Retinal pigment epithelial cell (primary cell): ENCODE measurements at places on chromosomes 16 and 17.
A peak's percentile ranks its signal among the peaks of the same experiment; 100 is the strongest.

DNA sequence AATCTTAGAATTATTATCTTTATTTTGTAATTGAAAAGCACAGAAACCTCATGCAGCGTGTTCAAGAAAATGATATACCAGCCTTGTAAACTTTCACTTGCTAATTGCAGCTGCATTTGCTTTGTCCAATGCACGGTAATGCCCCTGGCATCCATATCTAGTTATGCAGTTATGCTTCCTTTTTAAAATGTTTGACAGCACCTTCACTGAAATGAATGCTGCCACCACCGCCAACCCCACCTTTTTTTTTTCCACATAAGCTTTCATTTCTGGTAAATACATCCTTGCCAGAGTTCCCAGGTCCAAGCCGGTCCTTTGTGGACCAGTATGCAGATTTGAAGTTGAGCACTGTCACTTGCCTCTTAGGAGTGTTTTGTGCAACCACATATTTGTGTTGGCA is 338.8 kb downstream of the WWOX start:
- DNase-seq: no peak

DNA sequence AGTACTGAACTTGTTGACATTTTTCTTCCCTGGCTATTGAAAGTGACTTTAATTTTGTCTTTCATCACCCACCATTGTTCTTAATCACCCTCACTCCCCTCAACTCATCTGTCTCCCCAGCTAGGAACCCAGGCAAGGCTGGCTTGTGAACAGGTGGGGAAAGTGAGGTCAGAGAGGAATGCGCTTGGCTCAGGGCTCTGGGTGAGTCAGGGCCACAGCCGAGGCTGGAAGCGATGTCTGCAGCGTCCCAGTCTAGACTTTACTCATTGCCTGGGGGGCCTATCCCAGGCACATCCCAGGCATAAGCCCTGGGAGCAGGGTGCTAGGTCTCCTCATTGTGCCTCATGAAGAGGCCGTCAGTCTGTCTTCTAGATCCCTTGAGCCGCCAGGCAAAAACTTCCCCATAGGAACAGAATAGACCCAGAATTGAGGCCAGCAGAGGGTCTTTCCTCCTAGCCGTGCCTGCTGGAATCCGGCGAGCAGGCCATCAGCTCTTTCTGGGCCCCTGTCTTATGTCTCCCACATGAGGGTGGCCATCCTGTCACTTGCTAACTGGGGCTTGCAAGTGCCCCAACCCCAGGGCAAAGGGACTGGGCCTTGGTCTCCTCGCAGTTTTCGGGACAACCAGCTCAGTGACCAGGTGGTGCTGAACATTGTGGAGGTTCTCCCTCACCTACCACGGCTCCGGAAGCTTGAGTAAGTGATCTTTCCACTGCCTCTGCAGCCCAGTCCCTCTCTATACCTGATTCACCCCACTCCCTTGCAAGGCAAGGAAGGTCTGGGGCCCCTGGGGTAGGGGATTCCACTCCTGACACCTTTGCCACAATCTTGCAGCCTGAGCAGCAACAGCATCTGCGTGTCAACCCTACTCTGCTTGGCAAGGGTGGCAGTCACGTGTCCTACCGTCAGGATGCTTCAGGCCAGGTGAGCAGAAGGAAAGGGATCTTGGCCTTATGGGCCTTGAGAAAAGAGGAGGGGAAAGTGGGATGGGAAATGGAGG is 40.1 kb downstream of the NLRC5 start:
- DNase-seq: peak; percentile 46

DNA sequence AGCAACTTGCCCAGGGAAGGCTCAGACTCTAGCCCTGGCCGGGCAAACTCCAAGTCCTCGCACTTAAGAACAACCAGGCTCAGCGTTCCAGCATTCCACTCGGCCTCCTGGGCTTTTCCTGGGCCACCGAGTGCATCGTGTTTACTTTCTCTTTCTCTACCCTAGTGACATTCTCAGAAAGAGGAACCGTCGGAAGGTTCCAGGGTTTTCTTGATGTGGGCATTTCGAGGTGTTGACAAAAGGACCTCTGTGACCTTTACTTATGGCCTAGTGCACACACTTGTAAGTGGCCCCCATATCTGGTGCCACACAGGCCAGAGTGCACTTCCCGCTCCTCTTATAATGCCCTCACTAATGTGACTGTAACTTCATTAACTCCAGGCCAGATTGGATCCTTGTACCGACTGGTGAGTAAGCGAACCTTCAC is 3.1 kb upstream of the BANP start:
- DNase-seq: no peak

DNA sequence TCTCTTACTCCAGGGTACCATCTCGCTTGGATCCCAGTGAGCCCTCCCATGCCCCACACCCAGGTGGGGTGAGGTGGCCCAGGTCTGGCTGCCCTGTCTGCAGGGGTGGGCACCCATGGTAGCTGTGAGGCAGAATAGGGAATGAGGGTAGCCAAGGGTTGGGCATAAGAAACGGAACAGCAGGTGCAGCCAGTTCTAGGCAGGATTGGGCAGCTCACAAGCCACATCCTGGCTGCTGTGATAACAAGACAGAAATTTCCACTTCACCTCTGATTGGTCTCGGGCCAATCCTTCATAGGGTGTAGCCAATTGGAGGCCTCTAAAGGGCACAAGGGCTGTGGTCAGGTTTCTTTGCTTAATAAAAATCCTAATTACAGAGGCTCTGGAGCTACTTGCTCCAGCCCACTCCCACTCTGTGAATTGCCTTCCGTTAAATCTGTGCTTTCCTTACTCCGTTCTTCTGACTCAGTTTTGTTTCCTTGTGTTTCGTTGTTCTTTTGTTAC is 1.5 kb upstream of the ARHGDIG start:
- DNase-seq: peak; percentile 39

GRCh38 chr16:75566758-75567255 is 628 bp downstream of the GABARAPL2 start:
- DNase-seq: no peak
